Memory B cell (primary cell): ENCODE measurements at places on chromosomes 12 and 14.
A peak's percentile ranks its signal among the peaks of the same experiment; 100 is the strongest.

- H3K27me3 ChIP-seq: peaks cover 8% of the 10 kb centered on the region
- H3K4me3 ChIP-seq: no peak overlapping the region
- no peak overlapping the region for H3K27ac ChIP-seq
- no peak for DNase-seq
- peaks cover 29% of the 10 kb centered on the region for H3K4me1 ChIP-seq
- no peaks in the 10 kb centered on the region for H3K36me3 ChIP-seq
Measured at GRCh38 chr14:100641274-100641860, 54.1 kb upstream of the BEGAIN start.

GRCh38 chr14:38213001-38213400 lies 5.3 kb downstream of the SSTR1 start:
- H3K4me1 ChIP-seq: no peaks in the 10 kb centered on the region
- peaks cover 8% of the 10 kb centered on the region for H3K27me3 ChIP-seq
- DNase-seq: no peak
- H3K27ac ChIP-seq: no peak overlapping the region

GRCh38 chr12:117188961-117189724 lies 1.1 kb downstream of the FBXO21 start:
- H3K4me3 ChIP-seq: peak overlapping the region; percentile 93
- peaks cover 15% of the 10 kb centered on the region for H3K4me1 ChIP-seq
- H3K27me3 ChIP-seq: peaks cover 2% of the 10 kb centered on the region
- peaks cover 10% of the 10 kb centered on the region for H3K36me3 ChIP-seq
- DNase-seq: no peak
- peak overlapping the region; percentile 90 for H3K27ac ChIP-seq

GRCh38 chr14:93747102-93747501 lies 41.2 kb downstream of the PRIMA1 start:
- no peaks in the 10 kb centered on the region for H3K4me1 ChIP-seq
- no peak overlapping the region for H3K27ac ChIP-seq
- H3K27me3 ChIP-seq: peaks cover 9% of the 10 kb centered on the region
- DNase-seq: no peak

DNA sequence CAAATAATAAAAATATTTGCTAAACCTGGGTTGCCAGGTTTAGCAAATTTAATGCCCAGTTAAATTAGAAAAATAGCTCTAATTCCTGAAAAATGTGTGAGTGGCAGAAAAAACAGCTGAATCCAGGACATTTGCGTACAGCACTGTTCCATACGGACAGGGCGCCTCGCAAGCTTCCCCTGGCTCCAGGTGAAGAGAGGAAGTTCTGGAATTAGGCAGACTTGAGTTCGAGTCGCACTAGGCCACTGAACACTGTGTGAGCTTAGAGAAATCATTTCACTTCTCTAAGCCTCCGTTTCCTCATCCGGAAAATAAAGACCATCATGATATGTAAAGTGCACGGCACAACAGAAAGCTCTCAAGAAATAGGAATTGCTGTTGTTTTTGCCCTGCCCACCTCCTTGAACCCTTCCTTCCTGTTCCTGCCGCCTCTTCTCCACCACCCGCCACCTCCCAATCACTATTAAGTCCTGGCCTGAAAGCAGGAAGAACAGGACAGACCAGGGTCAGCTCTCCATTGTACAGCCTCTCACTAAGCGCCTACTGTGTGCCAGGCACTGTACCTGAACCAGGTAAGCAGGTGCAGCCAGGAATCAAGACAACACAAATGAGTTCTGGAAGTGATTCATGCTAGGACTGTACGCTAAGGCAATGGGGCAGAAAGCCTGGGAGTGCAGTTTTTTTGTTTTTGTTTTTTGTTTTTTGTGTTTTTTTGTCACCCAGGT lies 763 bp upstream of the PHETA1 start:
- peaks cover 5% of the 10 kb centered on the region for H3K27me3 ChIP-seq
- H3K4me1 ChIP-seq: peaks cover 12% of the 10 kb centered on the region
- H3K36me3 ChIP-seq: peaks cover 2% of the 10 kb centered on the region
- peak overlapping the region; percentile 87 for H3K4me3 ChIP-seq
